ENCODE measurements at places on chromosomes 3 and 15.

- DNase-seq = no peak
Measured at GRCh38 chr3:72159487-72159886, 374.5 kb upstream of the PROK2 start.

DNA sequence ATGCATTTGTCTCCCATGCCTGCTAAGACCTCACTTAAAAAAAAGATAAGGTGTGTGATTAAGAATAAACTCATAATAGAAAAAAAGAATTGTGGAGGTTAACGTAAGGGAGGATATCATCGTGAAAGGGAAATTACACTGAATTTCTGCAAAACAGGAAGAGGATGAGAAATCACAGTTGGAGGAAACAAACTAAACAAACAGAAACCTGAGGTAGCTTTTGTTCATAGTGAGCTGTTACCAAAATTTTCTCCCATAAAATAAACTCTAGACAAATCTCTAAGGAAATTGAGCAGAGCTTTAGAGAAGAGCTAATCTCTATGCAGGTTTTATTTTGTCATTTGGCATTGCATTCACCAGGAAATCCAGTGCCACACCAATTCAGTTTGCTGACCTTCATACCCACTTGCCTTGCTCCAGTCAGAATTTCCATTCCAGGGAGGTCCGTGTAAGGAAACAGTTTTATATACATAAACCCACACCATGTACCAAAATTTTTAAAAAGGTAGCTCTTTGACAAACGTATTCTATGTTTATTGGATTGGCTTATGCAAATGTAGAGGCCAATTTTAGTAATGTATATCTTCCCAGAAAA, 231.2 kb downstream of the MBNL1 start:
- DNase-seq = no peak

GRCh38 chr15:92100301-92100700, 246.8 kb downstream of the SLCO3A1 start:
- DNase-seq = no peak

GRCh38 chr3:121431726-121432517, 113.9 kb downstream of the POLQ start:
- DNase-seq = peak; percentile 49

GRCh38 chr3:59084583-59084982, 34.8 kb upstream of the CFAP20DC start:
- no peak for DNase-seq

GRCh38 chr3:134846084-134846483, 51.0 kb downstream of the EPHB1 start:
- DNase-seq = no peak
